ENCODE measurements at places on chromosomes 4 and X.

DNA sequence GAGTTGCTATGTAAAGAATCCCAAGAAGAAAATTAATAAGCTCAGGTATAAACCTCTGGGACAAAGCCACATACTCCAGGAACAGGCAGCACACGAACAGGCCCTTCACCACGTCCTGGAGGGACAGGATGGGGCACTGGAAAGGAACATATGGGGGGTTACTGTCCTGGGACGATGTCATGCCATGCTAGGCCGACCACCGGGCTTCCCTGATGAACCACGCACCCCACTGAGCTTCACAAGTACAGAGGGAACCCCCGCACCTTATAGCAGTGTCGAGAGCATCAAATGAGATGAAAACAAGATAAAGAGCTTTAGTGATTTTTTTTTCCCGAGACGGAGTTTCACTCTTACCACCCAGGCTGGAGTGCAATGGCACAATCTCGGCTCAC, 19.1 kb downstream of the NOP14 start:
- no peak for DNase-seq

DNA sequence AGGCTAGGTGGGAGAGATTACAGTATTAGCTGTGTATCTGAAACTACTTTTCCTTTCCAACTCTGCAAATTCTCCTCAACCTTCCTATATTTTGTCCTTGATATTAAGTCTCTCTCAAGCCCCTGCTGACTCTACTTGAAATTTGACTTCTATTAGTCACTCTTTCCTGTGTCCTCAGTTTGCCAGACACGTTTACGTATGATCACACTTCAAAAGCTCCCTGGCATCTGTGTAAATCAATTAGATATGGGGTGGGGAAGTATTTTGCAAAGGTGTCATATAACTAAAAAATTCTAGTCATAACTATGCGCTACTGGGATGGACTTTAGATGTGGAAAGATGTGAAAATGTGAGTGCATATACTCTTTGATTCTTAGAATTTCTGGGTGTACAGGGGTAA, 67.4 kb upstream of the ARHGAP24 start:
- DNase-seq = no peak

DNA sequence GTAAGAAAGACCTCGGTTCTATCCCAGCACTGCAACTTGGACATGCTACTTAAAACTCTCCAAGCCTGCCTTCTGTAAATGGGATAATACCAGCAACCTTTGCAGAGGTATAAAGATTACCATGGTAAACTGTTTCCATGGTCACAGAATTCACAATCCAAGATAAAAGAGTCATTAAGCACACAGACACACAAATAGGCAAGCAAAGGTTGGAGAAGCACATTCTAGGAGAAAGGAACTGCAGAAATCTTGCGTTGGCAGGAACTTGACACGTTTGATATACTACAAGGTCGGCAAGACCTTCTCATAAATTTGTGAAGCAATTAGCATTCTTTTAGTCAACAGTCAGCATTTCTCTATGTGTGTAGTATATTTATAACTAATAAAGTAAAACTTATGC, 12.3 kb upstream of the CHRNA9 start:
- DNase-seq = no peak

DNA sequence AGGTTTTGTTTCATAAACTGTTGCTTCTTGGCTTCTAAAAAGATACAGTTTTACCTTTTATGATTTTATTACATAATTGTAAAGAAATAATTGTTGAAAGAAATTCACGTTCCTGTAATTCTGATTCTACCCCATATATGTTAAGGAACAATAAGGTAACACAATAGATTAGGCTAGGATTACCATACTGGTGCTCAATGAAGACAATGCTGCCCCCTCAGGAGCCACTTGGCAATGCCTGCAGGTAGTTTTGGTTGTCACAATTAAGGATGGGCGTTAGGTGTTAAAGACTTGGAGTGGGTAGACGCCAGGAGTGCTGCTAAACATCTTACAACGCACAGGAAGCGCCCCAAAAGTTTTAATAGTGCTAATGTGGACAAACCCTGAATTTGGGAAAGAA, 133.2 kb downstream of the NLGN4X start:
- DNase-seq = no peak

DNA sequence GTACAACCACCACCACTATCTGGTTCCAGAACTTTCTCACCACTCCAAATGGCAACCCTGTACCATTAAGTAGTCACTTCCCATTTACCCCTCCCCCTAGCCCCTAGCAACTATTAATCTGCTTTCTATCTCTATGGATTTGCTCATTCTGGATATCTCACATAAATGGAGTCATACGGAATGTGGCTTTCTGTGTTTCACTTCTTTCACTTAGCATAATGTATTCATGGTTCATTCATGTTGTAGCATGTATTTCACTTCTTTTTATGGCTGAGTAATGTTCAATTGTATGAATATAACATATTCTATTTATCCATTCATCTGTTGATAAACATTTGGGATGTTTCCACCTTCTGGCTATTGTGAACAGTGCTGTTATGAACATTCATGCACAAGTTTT, 104.7 kb downstream of the AMMECR1 start:
- DNase-seq = no peak

DNA sequence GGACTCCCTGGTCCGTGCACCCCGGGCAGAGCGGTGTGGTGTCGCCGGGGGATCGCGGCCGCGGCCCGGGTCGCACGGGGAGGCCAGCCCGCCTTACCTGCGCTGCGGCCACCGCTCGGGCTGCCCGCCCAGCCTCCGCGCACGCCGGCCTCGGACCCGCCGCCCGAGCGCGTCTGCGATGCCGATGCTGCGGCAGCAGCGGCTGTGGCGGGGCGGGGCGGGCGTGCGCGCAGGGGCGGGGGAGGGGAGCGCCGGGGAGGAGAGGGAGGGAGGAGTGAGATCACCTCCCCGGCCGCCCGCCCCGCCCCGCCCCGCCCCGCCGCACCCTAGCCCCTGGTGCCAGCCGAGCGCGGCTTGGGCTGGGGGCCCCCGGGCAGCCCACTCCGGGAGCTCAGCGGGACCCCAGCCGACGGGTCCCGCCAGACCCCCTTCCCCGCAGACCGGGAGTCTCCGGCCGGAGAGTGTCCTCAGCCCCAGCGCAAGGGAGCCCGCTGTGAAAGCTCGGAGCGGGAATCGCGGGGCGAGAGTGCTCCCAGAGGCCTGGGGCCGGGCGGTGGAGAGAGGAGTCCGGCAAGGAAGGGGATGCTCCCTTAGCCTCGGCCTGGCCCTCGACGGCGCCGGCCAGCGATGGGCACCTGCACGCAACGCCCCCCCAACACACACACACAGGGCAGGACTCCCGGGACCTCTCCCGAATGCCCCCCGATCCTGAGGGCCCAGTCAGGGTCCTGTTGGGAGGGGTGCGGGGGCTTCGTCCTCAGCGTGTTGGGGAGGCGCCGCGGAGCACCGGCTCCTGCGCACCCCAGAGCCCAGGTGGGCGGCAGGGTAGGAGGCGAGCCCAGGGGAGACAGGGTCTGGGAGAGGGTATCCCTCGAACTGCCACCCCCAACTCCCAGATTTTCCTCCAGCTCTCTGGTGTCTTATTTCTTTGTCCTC, at the start of gene L1CAM:
L1CAM (minus strand) TSS at position 206 of the 936 bp plus-strand sequence. CDS start 10,337 bp downstream, outside the sequence.
- DNase-seq = no peak

DNA sequence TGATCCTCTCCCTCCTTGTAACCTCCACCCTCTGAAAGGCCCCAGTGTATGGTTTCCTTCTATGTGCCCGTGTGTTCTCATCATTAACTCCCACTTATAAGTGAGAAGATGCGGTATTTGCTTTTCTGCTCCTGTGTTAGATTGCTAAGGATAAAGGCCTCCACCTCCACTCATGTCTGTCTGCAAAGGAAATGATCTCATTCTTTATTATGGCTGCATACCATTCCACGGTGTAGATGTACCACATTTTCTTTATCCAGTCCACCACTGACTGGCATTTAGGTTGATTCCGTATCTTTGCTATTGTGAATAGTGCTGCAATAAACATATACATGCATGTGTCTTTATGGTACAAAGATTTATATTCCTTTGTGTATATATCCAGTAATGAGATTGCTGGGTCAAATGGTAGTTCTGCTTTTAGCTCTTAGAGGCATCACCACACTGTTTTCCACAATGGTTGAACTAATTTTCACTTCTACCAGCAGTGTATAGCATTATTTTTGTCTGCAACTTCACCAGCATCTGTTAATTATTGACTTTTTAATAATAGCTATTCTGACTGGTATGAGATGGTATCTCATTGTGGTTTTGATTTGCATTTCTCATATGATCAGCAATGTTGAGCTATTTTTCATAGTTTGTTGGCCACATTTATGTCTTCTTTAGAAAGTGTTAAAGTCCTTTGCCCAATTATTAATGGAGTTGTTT, 1030.9 kb downstream of the FSTL5 start:
- no peak for DNase-seq

GRCh38 chrX:10634392-10635161, 14.2 kb upstream of the MID1 start:
- no peak for DNase-seq

DNA sequence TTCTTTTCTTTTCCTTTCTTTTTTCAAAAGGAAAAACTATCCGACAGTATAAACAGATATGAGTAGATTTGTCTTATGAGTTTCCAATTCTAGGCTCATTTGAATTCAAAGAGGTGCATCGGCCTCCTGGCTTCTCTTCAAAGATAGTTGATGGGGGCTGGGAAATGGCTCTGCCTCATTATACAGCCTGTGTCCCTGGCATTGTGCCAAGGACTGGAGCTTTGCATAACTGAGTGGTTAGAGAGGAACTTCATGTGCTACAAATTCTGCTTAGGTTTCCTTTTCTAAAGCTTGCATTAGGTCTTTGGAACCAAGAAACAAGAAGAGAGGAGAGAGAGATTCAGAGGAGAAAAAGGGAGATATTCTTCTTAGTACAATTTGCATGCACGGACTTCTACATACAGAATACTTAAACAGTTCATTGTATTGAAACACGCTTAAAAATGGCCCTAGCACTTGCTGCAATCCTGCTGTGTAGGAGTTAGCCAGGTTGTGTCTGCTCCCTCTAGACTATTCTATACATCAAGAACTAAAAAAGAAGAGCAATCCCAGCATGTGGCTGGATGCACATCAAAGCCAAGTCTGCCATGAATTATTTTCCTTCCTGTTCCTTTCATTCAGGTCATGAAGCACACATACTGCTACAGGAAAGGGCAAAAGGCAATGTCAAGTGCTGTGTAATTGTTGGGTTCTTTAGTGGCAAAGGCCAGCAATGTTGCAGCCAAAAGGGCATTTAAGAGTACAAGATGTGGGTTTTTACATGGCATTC, 70.9 kb downstream of the INTS12 start:
- DNase-seq = no peak
